CD8-positive, alpha-beta memory T cell (primary cell): ENCODE measurements at places on chromosomes 11 and 22.

DNA sequence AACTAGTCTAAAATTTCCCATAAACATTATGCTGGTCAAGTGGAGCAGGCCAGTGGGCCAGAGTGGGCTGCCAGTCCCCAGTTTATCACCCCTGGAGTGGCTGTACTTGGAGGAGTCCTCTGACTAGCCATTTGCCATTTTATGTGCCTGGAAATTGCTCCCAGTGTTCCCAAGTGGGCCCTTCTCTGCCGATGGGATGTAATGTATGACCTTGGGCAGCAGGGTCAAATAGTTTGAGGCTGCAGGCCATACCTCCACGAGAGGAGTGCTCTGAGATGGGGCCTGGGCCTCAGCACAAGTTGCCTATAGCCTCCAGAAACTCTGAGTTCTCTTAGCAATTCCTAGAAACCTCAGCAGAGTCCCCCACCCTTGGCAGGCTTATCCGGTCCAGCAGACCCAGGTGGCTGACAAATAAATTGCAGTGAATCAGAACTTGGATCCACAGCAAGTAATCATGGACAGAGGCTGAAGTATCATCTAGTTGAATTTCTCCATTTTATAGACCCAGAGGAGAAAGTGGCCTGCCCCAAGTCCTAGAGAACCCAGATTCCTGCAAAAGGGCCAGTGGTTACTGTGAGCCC, 17.8 kb upstream of the PATZ1 start:
- no peaks in the 10 kb centered on the region for H3K27me3 ChIP-seq
- DNase-seq: no peak
- H3K36me3 ChIP-seq: no peaks in the 10 kb centered on the region
- H3K4me3 ChIP-seq: no peak overlapping the region
- no peaks in the 10 kb centered on the region for H3K4me1 ChIP-seq
- H3K27ac ChIP-seq: no peak overlapping the region

- H3K27ac ChIP-seq: no peak overlapping the region
- no peak for DNase-seq
- no peaks in the 10 kb centered on the region for H3K36me3 ChIP-seq
These were observed 1130.4 kb downstream of the LRRC4C start for GRCh38 chr11:40328890-40329614.

- no peaks in the 10 kb centered on the region for H3K27me3 ChIP-seq
- no peaks in the 10 kb centered on the region for H3K36me3 ChIP-seq
- H3K27ac ChIP-seq: no peak overlapping the region
- no peak for DNase-seq
- no peaks in the 10 kb centered on the region for H3K4me1 ChIP-seq
- no peak overlapping the region for H3K4me3 ChIP-seq
These were observed 1071.2 kb downstream of the BRD1 start for GRCh38 chr22:48756146-48757111.

DNA sequence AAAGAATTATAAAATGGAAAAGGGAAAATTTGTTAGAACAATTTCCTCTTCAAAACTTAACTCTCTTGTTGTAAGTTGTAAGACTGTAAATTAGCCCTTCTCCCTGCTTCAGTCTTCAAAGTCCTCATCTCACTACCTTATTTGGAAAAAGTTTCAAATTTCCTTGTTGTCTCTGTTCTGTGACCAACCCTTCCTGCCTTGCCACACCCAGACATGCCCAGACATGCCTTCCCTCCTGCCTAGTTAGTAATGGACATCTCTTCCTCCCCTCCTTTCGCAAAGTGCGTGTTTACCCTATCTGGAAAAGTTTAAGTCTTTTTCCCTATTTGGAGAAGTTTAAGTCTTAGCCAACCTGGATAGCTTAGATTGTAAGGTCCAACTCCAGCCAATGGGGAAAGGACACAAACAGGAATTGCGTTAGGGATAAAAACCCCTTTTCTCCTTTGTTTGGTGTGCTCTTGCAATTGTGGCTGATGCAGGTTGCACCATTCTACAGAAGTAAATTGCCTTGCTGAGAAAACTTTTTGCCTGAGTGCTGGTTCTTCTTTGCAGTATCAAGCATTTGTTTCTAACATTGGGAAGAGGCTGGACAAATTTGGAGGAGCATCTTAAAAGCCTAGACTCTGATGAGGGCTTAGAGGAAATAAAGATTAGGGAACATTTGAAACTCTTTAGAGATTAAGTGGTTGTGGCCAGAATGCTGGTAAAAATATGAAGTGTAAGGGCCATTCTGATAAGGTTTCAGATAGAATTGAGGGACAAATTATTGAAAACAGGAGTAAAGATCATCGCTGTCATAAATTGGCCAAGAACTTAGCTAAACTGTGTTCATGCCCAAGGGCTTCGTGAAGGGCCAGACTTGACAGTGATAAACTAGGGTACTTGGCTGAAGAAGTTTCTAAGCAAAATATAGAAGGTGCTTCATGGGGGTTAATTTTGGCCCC, 15.4 kb downstream of the OR52K2 start:
- no peak overlapping the region for H3K4me3 ChIP-seq
- H3K27me3 ChIP-seq: no peaks in the 10 kb centered on the region
- H3K36me3 ChIP-seq: no peaks in the 10 kb centered on the region

GRCh38 chr11:31641477-31642062, 132.0 kb downstream of the ELP4 start:
- H3K27ac ChIP-seq: no peak overlapping the region
- H3K36me3 ChIP-seq: no peaks in the 10 kb centered on the region
- H3K4me3 ChIP-seq: no peak overlapping the region
- no peak for DNase-seq
- no peaks in the 10 kb centered on the region for H3K4me1 ChIP-seq

GRCh38 chr22:44332946-44333345, 20.2 kb upstream of the SHISAL1 start:
- H3K27me3 ChIP-seq: peaks cover 27% of the 10 kb centered on the region
- no peak for DNase-seq
- H3K27ac ChIP-seq: no peak overlapping the region
- H3K36me3 ChIP-seq: no peaks in the 10 kb centered on the region
- no peak overlapping the region for H3K4me3 ChIP-seq
